ENCODE measurements at places on chromosomes 6 and 20.

- no peak for DNase-seq
These were observed 2.5 kb downstream of the GTF2H5 start for GRCh38 chr6:158170656-158171081.

DNA sequence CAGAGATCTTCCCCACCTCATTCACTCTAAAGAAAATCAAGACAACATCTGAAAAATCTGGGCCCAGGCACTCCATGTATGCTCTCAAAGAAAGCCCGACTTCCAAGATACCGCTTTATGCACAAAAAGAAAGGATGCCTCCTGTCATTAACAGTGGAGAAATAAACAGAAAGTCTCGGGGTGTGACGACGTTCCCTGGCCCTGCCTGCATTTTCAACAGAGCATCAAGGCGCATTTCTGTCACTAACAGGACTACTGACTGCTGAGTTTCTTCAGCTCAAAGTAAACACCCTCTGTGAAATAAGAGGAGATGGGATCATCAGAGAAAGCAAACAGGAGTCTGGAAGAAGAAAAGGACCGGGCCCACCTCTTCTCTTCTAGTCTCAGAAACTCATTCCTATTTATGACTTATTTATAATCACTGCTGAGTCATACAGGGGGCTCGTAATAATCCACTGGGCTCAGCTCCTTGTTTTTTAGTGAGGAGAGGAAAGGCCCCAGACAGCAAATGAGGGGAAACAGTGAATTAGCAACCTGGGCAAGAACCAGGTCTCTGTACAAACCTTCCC lies 99.7 kb downstream of the ZMYND8 start:
- DNase-seq, result no peak

DNA sequence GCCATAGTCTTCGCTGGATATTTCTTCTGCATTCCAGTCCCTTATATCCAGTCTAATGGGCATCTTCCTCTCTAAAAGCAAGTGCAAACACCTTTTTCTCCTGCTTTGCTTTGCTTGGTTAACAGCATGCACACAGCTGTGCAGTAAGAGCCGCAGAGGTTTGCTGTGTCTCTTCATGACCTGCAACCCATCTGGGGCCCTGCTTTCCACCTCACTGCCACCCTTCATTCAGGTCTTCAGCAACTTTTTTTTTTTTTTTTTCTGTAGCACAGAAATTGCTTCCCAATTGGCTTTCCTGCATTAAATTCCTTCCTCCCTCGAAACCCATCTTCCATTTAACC lies 14.4 kb downstream of the NEDD9 start:
- no peak for DNase-seq

- DNase-seq, result no peak
These were observed 1152.0 kb downstream of the HACE1 start for GRCh38 chr6:103707596-103708325.

DNA sequence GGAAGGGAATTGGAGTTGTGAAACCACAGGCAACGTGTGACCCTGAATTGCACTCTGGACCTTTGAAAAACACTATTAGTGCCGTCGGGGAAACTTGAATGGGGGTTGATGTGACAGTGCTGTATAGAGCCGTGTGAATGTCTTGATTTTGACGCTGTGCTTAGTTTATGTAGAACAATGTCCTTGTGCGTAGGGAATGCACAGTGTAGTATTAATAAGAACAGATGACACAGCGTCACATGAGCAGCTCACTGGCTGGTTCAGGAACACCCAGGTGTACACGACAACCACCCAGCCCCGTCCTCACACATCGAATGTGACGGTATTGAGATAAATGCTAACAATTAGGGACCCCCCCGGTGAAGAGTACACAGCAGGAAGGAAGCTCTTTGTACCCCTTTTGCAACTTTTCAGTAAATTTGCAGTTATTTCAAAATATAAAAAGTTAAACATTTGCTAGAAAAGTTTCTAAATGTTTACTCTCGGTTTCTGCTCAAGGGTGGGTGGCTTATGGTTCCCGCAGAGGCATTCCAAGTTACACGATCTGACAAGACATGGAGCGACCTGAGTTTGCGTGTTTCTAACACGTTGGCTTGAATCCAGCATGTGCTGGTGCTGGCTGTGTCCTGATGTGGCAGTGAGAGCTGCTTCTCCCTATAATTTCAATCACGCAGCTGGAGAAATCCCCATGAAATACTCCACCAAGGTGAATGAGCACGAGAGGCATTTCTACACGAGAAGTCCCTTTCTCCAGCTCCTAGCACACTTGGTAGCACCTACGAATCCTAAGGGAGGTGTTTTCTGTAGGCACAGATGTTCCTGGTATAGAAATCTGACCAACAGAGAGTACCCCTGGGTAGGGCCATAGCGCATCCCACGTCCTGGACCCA lies 208.0 kb upstream of the EXOC2 start:
- DNase-seq, result no peak

- no peak for DNase-seq
These were observed 2.2 kb upstream of the BFSP1 start for GRCh38 chr20:17533396-17533795.

DNA sequence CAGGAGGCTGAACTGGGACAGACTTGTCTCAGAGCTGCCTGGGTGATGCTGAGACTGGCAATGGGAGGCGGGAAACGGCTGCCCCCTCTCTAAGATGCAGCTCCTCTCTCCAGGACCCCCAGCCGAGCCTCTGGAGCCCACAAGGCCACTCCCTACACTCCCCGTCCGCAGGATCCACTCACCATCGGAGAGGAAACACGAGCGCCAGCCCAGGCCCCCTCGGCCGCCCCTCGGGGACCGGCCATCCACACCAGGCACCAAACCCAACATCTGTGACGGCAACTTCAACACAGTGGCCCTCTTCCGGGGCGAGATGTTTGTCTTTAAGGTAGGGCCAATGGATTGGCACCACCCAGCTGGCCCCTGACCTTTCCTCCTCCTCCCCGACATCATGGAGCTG lies 10.8 kb downstream of the MMP24OS start:
- no peak for DNase-seq

DNA sequence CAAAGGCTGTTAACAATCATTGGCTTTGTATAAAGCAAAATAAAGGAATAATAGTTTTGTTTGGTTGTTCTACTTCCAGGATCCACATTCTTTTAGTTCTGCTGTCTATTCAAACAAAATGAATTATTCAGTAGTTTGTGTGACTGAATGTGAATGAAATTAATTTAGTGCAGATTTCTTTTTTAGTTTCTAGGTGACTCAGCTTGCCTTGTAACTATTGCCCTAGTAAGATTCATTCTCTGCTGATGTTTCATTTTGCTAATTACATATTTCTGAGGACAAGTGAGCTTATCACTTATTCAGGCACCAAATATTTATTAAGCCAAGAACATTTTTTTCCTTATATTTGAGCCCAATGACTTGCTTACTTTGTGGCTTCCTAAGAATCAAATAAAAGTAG lies 46.5 kb upstream of the RIPOR2 start:
- DNase-seq, result no peak

DNA sequence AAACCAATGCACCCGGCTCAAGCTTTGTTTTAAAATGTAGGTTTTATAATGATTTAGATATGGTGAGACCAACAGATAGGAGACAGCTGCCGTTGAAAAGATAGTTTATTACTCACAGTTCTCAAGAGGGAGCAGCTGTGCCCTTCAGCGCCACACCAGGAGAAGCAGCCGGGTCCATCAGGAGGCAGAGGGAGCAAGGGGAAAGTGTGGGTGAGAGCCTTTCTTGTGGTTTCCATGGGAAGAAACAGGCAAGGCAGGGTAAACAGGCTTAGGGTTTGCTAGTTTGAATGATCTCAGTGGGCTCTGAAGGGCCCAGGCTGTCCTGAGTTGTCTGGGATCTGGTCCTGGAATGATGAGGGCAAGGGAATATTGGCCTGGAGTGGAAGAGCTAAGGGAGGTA lies 117.7 kb upstream of the PLCB4 start:
- no peak for DNase-seq

DNA sequence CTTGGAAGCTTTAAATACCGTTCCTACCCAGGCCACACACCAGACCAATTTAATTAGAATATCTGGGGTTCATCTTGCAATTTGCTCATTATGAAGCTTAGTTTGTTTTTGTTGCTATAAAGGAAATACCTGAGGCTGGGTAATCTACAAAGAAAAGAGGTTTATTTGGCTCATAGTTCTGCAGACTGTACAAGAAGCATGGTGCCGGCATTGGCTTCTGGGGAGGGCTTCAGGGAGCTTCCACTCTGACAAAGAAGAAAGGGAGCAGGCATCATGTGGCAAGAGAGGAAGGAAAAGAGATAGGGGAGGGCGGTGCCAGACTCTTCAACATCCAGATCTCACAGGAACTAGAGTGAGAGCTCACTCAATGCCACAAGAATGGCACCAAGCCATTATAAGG lies 73.6 kb downstream of the RNF182 start:
- DNase-seq, result no peak

DNA sequence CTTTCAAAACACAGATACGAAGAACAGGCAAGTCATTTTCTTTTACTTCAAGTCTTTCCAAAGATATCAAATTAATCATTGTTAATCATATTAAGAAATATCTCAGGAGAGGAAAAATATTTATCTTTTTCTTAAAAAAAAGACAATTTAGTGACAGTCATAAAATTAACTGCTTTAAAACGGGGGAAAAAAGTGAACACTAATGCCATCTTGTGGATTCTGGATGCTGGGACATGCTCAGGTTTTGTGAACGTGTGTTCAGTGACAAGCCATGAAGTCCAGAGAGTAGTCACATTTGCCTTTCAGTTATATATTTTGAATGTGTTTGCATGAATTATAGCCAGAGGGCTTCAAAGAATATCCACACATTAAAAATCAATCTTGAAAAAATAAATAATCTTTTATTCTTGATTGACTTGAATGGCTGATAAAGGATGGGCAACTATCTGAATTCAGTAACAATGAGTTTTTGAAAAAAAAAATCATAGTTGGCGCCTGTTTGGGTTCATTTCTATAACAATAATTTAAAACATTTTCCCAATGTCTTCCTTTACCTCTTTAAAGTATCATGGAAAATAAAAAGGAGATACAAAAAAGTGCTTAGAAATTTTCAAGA lies 74.7 kb upstream of the NOX3 start:
- DNase-seq, result no peak

DNA sequence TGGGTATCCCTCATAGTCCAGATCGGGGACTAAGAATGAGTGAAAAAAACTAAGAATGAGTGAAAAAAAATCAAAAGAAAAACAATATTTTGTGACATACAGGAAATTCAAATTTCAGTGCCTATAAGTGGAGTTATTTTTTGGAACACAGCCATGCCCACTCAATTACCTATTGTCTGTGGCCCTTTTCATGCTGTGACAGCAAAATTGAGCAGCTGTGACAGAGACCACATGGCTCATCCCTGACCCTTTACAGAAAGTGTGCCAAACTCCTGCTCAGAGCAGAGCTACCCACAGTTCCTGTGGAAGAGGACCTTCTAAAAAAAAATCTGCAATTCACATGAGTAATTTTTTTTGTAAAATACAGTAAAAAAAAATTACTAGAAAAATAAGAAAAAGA lies 1.4 kb downstream of the NCR2 start:
- DNase-seq, result no peak

DNA sequence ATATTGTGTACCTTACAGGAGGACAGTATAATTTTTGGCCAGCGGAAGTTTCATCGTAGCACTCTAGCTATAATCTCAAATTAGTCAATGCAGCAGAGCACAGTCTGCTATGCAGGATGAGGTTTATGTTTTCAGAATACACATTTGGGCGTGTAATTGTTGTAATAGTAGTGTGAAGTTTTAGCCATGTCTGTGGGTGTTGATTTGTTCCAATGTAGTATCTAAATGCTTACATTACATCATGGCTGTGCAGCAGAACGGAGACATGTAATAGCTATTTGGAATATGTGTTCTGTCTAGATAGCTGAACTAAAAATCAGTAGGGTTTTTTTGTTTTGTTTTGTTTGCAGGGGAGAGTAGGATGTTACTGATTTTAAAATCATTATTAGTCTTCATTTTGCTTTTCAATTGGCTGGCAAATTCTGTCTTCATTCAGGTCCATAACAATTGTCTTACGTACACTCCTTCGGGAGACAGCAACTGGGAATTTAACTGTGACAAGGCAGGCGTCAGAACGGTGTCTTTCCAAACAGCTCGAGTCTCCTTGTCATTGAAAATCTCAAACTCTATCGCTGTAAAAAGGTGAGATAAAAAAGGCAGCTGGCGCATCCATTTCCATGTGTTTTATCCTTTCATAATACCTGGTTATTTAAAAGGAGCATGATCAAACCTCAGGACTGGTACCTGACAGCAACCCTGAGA lies 65.1 kb upstream of the CDH4 start:
- no peak for DNase-seq

DNA sequence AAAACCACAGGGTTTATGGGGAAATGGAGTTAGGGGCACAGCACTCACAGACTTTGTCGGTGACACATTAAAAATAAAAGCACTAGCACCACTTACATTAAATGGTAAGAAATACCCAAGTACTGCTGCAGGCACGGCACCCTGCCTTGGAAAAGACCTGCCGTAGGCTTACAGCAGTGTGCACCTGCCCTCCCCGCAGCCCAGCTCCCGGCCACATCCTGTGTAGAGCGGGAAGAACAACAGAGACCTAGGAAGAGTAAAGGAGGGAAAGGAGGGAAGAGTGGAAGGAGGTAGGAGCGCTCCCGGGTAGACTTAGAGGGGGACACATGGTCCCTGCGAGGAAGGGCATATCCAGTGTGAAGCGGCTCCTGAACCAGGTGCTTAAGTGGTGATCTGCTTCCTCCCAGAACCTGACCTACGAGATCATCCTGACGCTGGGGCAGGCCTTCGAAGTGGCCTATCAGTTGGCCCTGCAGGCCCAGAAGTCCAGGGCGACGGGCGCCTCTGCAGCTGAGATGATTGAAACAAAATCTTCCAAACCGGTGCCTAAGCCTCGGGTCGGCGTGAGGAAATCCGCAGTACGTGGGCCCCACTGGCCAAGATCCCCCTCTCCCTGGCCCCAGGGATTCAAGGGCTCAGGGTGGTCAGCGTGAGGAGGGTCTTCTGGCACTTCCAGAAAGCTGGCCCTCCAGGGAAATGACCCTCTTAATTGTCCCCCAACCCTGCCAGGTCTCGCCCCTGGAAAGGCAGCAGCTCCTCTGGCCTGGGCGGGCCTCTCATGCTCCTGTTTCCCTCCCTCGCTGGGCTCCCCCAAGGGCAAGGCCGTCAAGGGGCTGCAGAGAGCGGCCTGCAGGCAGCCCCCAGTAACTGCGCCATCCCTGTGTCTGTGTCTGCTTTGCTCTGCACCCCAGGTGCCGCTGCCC lies 55.5 kb downstream of the TCP11 start:
- DNase-seq, result no peak

DNA sequence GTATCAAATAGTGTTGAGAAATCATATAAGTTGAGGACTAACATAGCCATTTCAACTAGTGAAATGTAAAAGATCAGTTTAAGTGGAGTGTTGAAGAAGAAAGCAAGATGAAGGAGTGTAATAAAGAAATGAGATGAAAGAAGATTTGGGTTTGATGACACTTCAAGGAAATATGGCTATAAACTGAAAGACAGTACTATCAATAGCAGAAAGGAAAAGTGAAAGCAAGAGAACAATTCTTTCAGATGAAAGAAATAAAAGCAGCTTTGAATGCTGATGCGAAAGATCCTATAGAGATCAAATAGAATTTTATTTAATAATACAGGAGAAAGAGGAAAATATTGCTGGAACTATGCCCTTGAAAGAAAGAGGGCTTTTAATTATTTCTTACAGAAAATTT lies 92.8 kb upstream of the PRSS16 start:
- DNase-seq, result no peak

Measured in stimulated activated CD8-positive, alpha-beta memory T cell treated with anti-CD3 and anti-CD28 coated beads, Interleukin-15, amount 100 ng/mL, for 4 hours (primary cell).